ENCODE measurements at places on chromosomes 1 and 21.

DNA sequence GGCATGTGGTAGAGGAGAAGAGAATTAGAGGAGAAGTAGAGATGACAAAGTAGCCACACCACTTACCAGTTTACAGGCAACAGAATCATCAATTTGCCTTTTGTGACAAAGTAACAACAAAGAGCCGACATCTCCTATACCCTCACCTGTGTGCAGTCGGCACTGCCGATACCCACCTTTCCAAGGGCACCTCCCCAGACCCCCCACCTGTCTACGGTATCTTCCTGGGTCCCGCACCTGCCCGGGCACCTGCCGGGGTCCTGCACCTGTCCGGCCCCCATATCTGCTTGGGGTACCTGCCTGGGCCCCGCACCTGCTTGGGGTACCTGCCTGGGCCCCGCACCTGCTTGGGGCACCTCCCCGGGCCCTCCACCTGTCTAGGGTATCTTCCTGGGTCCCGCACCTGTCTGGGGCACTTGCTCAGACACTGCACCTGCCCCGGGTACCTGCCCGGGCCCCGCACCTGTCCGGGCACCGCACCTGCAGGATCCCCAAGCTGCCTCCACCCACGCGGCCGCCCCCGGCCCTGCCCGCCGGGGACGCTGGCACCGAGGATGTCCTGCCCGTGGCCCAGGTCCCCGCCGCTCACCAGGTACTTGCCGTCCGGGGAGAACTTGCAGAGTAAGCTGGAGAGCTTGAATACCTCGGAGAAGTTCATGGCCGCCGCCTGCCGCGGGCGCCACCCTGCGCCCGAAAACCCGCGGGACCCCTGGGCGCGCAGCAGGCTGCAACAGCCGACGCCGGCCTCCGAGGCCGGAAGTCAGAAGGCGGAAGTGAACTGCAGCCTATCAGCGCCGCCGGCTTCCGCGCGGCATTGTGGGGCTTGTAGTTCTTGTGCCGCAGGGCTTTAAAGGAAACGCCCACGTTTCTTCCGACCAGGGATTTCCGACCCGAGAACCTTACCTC is at the start of gene WRAP73:
Gene WRAP73 (minus strand): TSS at position 762 of the 906 bp plus-strand sequence. CDS start 104 bp downstream, at position 658.
- peak; percentile 92 for DNase-seq

DNA sequence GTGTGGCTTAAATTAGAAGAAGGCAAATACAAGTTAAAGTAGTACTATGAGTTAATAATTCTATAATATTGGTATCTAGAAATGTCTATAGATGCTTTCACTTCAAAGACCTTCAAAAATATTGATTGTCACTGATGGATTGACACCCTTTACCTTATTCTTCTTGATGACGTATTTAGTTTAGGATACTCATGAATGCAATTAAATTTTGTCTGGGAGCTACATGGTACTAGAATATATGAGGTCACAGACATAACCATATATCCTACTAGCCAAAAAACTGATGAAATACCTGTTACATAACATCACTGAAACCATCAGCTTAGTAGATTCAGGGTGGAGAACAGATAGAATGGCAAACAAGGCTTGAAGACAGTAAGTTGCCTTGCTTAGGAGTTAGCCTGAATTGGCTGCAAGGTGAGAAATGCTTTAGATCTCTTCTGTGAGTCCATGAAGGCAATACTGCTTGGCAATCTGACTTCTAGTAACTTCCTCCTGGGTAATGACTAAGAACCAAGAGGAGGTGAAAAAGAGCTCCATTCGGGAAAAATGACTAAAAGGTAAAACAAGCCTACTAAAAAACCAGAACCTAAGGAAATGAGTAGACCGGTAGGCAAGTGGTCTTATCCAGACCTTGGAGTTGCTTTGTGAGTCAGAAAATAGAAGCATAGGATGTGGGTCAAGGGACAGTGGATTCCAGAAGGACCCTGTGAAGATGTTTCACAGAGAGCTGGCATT is 16.9 kb upstream of the ARHGAP29 start:
- DNase-seq, result no peak

GRCh38 chr1:187009320-187009719 is 180.6 kb downstream of the PLA2G4A start:
- DNase-seq, result no peak

DNA sequence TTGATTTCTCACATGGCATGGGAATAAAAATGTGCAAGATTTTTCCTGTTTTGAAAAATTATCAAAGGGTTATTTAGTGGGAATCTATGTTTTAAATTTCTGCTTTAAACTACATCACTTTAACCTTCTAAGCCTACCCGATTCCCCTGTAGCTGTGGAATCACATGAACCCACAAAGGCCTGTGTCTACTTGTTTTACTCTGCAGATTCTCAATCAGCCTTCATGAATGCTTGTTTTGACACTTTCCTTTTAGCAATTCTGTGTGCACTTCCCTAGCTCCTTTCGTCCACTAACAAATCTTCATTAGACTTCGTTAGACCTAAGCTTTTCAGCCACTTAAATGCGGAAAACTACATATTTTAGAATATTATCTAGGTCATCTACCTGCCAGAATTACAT is 56.0 kb upstream of the C1orf21 start:
- no peak for DNase-seq

DNA sequence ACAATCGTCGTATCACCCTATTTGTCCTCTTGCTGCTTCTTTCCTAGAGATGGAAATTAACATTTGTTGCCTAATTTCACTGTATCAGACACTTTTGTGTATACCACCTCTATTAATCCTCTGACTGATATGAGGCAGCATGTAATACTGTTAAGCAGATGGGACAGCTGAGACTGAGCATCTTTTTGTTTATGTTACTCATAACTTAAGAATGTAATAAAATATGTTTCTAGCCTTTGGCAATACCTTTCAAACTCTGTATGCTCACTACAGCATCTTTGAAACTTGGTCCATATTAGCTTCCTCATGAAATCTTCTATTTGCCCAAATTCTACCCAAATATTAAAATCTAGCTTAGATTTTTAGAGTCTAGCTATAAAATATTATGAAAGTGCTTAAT is 2.3 kb downstream of the OR14K1 start:
- no peak for DNase-seq

DNA sequence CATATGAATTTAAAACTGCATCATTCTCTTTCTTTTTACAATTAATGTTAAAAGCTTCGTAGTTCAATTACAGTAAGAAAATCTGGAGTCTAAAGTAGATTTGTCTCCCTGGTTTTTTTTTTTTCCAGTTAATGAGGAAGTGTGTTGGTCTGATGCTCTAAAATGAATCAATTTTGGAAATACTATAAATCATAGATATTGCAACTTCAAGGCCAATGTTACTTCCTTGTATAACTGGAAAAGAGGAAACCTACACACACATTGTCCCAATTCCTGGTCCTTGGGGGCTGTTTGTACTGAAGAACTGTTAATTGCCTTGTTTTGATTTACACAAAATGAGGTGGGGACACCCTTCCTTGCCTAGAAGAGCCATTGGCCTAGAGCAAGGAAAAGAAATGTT is 107.2 kb downstream of the RGS2 start:
- no peak for DNase-seq

DNA sequence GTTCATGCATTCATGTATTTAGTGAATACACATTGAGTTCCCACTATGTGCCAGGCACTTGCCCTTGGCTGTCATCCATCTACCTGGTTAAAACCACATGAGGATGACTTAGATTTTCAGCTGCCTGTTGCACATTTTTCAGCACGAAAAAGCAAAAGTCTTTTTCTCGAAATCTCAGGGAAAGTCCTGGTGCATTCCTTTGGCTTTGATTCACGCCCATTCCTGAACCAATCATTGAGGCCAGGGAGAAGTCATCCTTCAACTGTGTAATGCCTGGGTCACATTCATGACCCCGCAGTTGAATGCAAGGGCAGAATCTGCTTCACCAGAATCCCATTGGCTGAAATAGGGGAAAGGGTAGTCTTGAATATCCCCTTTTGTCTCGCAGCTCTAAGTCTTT is 84.4 kb downstream of the RNF220 start:
- peak; percentile 68 for DNase-seq

DNA sequence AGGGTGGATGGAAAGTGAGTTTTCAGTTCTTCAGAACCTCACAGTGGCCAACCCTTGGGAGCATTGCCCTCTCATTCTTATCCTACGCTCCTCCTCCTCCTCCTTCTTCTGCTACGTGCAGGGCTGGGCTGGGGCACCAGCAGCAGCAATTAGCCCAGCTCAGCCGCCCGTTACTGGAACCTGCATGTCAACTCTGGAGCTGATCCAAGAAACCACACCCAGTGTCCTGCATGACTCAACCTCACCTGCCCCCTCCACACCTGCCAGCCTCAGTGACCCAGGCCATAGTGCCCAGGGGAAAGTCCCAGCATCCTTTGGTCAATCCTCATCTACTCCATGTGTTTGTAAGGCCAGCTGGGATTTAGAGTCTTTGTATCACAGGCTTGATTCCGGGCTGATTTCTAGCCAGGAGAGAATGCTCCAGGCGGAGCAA is 12.6 kb downstream of the ELF3 start:
- DNase-seq, result no peak

GRCh38 chr1:24308365-24309015 is 10.7 kb upstream of the GRHL3 start:
- DNase-seq, result peak; percentile 17
